ENCODE measurements at places on chromosomes 4 and X.
A peak's percentile ranks its signal among the peaks of the same experiment; 100 is the strongest.

GRCh38 chr4:4851081-4851480 lies 8.4 kb upstream of the MSX1 start:
- no peak for DNase-seq

GRCh38 chrX:152343306-152343705 lies 107.8 kb downstream of the GABRA3 start:
- DNase-seq = no peak

- no peak for DNase-seq
Measured at GRCh38 chr4:69896530-69897116, 34.2 kb upstream of the CSN1S1 start.

- no peak for DNase-seq
Measured at GRCh38 chr4:3225071-3225850, 23.7 kb upstream of the MSANTD1 start.

- DNase-seq = peak; percentile 31
Measured at GRCh38 chr4:159283696-159284095, 180.8 kb downstream of the RAPGEF2 start.

DNA sequence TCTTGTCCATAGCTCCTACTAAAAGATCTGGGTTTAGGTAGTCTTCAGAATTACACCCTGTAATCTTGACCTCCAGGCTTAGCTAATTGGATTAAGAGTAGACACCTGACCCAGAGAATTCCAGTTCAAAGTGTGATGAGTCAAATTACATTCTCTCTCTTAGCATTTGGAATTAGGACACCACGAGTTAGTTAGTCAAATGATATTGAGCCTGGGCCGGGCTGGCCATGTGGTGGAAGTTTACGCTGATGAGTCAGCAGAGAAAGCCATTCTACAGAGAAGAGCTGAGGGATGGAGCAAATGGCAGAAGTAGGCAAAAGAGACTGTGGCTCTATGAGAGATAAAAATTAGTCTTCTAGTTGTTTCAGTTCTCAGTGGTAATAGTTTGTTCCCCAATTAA lies 31.1 kb downstream of the CEP44 start:
- DNase-seq = no peak

Measured in inflammatory macrophage treated with lipopolysaccharide for 1 hour (primary cell).